Anterior cingulate cortex (tissue), 58 donors: ENCODE measurements at places on chromosomes 1 and 21.

GRCh38 chr1:28159680-28160079 lies 16.8 kb downstream of the PTAFR start:
- DNase-seq, result no peak

DNA sequence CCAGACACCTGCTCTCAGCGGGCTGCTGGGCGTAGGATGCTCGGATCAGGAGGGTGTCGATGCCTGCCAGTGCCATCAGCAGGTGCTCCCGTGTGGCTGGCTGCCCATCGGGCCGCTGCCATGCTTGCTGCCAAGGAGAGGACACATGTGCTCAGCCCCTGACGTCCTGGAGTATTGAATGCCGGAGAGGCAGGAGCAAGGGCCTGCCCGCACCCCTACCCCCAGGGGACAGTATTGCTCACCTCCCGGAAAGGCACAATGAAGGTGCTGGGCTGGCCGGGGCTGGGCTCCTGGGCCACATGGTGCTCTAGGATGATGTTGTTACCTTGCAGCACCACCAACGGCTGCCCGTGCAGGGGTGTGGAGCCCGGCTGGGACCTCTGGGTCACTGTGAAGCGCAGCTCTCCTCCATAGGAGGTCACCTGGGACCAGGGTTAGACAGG lies 61.5 kb downstream of the HSPG2 start:
- no peak for DNase-seq

GRCh38 chr1:170155055-170155454 lies 9.3 kb downstream of the NTMT2 start:
- DNase-seq, result no peak

- no peak for DNase-seq
These were observed 1.3 kb downstream of the DYRK3 start for GRCh38 chr1:206636671-206637070.

GRCh38 chr1:223244366-223245103 lies 101.5 kb upstream of the TLR5 start:
- DNase-seq, result no peak

GRCh38 chr1:158932171-158932570 lies 819 bp downstream of the PYHIN1 start:
- DNase-seq, result no peak
